Inflammatory macrophage treated with lipopolysaccharide for 4 hours (primary cell): ENCODE measurements at places on chromosomes 4 and X.

GRCh38 chrX:76931518-76931917 is 504.0 kb downstream of the MAGEE1 start:
- no peak for DNase-seq

- no peak for DNase-seq
Measured at GRCh38 chr4:128615197-128615596, 194.3 kb upstream of the JADE1 start.

- DNase-seq: peak; percentile 10
Measured at GRCh38 chrX:47093248-47093647, 15.0 kb downstream of the RGN start.

- no peak for DNase-seq
Measured at GRCh38 chr4:14131335-14131734, 503.8 kb upstream of the BOD1L1 start.

DNA sequence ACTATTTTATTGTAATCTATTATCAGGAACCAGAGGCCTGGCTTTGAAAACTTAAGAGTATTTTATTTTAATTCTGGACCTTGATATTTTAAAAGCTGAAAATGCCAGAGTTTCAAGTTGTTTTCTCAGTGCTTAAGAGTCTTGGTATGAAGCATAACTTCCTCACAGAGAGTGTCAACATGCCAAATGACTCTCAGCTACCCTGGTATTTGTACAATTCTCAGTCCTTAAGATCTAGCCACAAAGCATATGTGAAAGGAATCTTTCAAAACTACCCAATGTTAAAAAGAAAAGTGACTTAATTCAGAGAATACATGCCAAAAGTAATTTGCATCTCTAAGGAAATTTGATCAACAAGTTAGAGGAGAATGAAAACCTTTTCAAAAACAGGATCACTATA is 171.9 kb downstream of the DKK2 start:
- no peak for DNase-seq

GRCh38 chr4:3211866-3212265 is 37.1 kb upstream of the MSANTD1 start:
- no peak for DNase-seq

DNA sequence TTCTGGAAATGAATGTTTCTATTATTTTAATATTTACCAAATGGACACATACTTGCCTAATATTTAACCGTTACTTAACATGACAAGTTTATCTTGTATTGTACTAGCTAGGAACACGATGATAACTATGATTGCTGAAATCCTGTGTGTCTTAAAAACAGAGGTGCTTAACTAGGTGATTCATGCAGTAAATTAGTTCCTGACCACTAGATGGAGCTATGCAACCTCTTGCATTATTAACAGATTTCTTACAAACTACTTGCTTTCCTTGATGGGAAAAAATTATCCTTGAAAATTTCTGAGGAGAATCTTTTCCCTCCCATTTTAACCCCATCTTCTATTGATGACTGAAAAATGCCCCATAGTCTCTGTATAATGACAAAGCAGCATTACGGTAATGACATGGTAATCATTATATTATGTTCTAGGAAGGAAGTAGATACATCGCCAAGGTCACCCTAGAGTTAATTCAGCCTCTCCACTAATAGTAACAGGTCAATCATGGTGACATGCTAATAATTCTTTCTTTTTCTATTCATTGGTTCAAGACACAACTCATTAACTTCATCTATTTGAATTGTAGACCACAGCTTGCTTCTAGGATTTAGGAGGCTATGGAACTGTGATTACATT is 844.2 kb downstream of the RAPGEF2 start:
- peak; percentile 37 for DNase-seq

GRCh38 chr4:21226637-21227538 is 526.6 kb downstream of the PACRGL start:
- no peak for DNase-seq

GRCh38 chr4:31545755-31546154 is 825.6 kb downstream of the PCDH7 start:
- DNase-seq: no peak

- no peak for DNase-seq
Measured at GRCh38 chr4:96874657-96875056, 1034.8 kb downstream of the PDHA2 start.
